ENCODE measurements at places on chromosomes 12 and 14. TPM values are rescaled to one million over a fixed set of nuclear protein-coding genes. Genes with fewer than 3 reads are reported as not detected.

Gene PRIMA1
- 0.43 TPM for total RNA-seq

Gene TMEM179
- not detected for total RNA-seq

- DNase-seq = no peak
These were observed 27.6 kb downstream of the CACNA2D4 start for GRCh38 chr12:1890810-1891209.

DNA sequence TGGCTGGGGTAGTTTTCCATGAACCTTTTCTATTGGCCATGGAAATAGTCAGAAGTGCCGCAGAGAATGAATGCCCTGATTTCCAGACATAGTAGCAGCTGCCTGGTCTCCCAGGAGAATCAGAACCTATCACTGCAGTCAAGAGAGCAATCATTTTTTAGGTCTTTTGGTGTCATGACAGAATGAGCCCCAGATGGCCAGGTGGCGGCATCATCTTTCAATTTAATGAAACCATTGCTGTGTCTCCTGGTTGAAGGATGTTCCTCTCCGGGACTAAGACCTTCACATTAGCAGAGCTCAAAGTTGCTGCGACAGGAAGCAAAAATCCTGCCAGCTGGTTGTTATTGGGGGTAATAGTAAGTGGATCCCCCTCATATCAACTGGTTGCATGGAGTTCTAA, 18.8 kb downstream of the TNFAIP2 start:
- DNase-seq = no peak

DNA sequence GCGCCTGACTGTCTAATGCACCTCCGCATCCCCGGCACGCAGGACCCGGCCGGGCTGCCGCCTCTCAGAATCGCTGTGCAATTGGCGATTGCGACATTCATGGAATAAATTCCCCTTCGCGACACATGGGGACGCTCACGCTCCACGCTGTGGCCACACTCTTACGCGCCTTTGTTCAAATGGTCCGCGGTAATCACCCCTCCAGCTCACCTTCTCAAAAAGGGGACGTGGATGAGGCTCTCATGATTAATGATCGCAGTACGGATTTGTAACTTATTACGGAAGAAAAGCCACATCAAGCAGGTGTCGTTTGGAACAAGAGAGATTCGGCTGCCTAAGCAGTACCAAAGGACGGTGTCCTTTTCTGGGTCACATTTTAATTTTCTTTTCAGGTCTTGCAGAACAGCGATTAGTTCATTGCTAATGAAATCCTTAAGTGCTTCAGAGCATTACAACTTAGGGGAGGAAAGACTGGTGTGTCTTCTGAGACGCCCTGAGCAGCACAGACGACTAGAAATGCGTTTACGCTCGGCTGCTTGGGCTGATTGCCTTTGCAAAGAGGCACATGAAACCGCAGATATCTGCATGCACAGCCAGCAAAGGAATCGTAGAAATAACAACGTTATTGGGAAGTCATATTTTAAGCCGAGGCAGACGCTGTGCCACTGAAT, 37.3 kb upstream of the ADGRD1 start:
- peak; percentile 83 for DNase-seq
